NB4 (cell line): ENCODE measurements at places on chromosomes 1 and 21.

DNA sequence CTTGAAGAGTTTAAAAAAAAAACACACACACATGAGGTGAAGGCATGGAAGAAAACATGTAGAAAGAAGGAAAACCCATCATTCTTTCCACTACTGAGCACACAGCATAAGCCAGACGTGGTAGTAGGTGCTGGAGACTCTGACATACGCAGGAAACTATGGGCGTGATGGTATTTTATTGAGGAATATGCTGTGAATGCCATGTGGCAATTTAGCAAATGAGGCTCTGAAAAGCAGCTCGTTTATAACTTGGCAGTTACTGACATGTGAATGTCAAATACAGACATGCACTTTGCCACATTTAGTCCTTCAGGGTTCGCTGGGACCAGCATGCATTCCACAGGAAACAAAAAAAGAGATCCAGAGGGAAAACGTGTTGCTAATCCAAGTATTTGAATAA, 74.3 kb upstream of the IFNAR2 start:
- no peak for DNase-seq

DNA sequence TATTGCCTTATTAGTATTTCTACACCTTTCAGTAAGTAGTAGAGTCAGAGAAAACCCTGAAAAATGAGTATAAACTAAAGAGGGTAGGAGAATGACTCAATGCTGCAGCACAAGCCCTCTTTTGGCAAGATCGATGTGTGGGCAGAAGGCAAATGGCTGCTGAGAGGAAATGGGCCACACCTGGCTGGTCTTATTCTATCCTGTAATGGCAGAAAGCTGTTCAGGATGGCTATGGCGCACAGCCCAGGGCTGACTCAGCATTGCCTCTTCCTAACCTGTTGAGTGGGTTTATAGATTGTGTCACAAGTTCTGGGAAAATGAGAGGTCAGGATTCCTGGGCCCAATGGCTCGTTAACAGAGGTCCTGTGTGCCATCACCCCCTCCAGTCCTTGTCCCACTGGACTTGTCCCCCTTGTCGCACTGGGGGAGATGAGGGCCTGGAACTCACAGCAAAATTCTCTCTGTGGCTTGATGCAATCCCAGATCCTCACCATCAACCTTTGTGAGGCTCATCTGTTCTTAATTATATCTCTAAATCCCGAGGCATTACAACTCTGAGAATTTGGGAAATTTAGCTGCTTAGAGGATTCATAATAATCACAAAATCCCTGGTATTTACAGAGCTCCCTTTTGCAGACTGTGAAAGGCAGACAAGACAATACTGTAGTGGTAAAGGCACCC, 13.2 kb downstream of the HMGB4 start:
- DNase-seq = no peak

- DNase-seq = peak; percentile 52
Observed at GRCh38 chr1:41919764-41920397, 1.2 kb upstream of the HIVEP3 start.

GRCh38 chr1:7751174-7751573, 19.9 kb upstream of the VAMP3 start:
- DNase-seq = no peak

GRCh38 chr1:159829273-159829634, 2.6 kb downstream of the SLAMF8 start:
- DNase-seq = peak; percentile 77

GRCh38 chr1:2415801-2416208, 3.4 kb upstream of the PEX10 start:
- no peak for DNase-seq

- DNase-seq = no peak
Observed at GRCh38 chr1:194252199-194252598, 1065.8 kb upstream of the B3GALT2 start.
